ENCODE measurements at places on chromosomes 11 and 22.
A peak's percentile ranks its signal among the peaks of the same experiment; 100 is the strongest.

DNA sequence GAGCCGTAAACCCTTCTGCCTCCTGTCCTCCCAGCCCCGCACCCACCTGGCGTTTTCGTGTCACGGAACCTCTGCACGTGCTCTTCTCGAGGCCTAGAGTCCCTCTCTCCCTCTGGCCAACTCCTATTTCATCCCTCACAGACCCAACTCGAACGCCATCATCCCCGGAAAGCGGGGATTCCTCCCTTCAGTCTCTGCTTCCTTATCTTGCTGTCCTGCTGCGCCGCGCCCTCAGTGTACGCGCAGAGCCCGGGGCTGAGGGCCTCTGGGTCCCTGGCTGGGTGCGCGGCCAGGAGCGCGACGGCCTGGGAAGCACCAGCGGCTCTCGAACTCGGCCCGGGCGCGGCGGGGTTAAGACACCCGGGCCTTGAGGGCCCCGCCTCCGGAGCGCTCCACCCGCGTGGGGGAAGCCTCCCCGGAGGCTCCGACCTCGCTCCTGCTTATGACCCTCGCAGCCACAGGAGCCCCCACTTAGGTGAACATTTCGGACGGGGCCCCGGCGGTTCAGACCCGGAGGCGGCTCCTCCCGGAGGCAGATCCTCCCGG is 398 bp upstream of the ATG16L2 start:
- peak; percentile 79 for DNase-seq

GRCh38 chr11:112734207-112734606 is 227.0 kb upstream of the NCAM1 start:
- no peak for DNase-seq

DNA sequence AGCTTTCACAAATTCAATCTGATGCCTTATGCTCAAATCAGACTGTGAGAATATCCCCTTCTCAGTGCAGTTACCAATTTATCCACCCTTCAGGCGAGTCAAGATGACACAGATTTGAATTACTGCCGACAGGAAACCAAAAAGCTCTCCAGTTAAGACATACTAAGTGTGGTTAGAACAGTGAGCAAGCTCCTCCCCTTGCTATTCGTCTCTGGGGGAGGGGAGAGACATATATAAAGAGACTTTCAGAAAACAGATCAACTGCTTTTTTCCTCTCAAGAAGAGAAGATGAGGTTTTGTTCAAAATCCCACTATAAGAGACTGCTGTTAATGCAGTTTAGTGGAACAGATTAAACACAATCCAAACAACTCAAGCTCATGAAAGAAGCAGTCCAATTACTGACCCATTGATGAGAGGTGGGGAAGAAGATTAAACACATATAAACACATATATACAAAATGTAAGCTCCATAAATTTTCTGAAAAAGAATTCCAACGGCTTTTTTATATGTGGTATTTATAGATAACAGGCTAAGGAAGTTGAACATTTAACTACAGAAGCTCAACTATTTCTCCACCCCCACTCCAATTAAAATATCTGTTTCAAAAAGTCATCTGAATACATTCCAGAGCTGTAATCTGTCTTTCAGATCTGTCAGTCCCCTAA is 102.7 kb downstream of the MRTFA start:
- DNase-seq: no peak

- peak; percentile 57 for DNase-seq
These were observed 27.9 kb downstream of the GUCY1A2 start for GRCh38 chr11:106990331-106990730.

- no peak for DNase-seq
These were observed 6.7 kb downstream of the CSNK2A3 start for GRCh38 chr11:11346303-11346702.

DNA sequence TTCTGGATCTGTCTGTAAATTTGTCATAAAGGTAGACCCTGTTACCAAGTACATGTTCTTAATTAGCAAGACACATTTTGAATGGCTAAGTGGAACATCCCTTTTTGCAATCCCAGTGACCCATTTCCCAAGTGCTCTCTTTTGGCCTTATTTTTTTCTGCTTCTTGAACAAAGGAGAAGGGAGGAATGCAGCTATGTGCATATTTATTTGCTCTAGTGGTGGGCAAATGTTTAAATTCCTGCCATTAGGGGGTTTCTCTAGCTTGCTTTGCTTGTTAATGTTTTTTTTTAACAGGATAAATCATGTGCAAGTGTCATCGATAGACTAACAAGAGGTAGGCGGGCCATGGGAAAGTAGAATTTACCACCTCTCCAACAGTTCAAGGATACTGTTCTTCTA is 135.7 kb downstream of the COMMD9 start:
- no peak for DNase-seq

DNA sequence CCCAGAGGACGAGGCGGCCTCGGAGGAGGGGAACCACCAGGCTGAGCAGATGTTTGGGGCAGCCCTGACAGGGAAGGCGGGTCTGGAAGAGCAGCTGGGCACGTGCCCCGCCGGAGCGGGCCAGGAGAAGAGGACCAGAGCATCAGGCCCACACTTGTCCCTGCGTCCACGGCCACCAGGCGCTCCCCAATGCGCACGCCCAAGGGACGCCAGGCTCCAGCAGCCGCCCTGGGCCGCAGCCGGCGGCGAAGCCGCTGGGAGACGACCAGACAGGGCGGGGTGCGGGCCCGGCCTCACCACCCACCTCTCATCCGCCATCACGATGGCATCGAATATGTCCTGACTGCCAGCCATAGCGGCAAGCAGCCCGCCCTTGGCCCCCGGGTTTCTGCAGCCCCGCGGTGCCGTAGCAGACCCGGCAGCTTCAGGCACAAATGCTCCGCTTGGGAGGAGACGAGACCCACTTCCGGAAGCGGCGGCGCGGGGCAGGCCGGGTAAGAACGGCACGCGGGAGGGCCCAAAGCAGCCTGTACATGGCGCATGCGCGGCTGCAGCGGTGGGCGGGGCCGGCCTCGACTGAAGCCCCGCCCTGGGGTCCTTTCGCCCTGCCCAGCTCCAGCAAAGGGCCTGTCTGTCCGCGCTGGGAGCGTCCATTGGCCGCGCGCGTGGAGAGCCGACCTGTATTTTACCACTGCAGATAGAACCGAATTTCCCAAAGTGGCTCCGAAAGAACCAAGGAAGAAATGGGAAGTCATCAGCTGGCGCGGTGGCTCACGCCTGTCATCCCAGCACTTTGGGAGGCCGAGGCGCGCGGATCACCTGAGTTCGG is at the start of gene LTO1:
Gene LTO1 (minus strand): TSS at position 468 of the 829 bp plus-strand sequence. CDS start 114 bp downstream, at position 354.
- peak; percentile 96 for DNase-seq

GRCh38 chr11:117095284-117096161 is 2.7 kb downstream of the SIK3 start:
- DNase-seq: peak; percentile 37

- DNase-seq: no peak
These were observed 4.5 kb upstream of the CCDC81 start for GRCh38 chr11:86370171-86370570.

DNA sequence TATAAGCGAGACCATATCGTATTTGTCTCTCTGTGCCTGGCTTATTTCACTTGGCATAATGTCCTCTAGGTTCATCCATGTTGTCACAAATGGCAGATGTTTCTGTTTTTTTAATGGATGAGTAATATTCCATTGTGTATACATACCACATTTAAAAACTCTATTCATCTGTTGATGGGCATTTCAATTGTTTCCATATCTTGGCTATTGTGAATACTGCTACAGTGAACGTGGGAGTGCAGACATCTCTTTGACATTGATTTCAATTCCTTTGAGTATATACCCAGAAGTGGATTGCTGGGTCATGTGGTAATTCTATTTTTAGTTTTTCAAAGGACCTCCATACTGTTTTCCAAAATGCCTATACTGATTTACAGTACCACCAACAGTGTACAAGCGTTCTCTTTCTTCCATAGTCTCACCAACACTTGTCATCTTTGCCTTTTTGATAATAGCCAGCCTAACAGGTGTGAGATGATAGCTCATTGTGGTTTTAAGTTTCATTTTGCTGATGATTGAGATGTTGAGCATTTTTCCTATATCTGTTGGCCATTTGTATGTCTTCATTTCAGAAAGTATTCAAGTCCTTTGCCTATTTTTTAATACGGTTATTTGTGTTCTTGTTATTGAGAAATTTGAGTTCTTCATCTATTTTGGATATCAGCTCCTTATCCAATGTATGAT is 194.7 kb upstream of the E2F8 start:
- no peak for DNase-seq

- no peak for DNase-seq
These were observed 25.1 kb upstream of the ROBO3 start for GRCh38 chr11:124839972-124840621.

DNA sequence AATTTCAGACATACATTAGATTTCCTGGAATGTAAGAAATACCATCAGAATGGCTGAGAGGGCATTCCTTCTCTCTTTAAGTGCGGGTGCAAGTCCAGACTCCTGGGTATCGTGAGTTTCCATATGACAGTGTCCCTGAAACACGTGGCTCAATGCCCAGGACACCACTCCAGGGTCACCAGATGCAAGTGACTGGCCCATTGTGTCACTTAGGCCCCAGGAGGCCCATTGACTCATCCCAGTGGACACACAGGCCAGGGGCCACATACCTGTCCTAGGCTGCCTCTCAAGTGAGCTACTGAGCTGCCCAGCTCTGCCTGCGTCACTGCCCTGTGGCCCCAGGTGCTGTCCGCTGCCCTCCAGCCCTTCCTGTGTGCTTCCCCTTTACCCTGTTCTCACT is 18.5 kb downstream of the FBLN1 start:
- DNase-seq: no peak

GRCh38 chr22:33108037-33108436 is 49.9 kb upstream of the SYN3 start:
- DNase-seq: no peak

DNA sequence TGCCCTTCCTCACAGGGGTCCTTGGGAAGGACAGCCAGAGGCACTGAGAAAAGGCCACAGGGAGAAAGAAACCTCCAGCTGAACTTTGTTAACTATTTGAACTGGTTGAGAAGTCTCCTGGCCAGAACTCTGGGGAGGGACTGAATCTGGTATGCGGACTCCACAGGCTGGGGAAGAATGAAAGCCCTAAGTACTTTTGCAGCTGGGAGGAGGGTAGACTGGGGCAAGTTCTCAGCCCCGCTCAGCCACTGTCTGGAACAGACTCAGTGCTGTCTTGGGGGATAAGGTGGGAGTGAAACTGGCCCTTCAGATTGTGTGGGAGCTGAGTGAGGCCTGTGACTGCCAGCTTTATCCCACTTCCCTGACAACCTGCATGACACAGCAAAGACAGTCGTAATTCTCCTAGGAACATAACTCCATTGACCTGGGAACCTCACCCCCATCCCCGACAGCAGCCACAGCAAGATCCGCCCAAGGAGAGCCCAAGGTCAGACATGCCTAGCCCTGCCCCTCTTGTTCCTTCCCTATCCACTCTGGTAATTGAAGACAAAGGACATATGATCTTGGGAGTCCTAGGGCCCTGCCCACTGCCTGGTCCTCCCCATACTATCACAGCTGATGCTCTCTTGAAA is 475.1 kb upstream of the CNTN5 start:
- DNase-seq: no peak

DNA sequence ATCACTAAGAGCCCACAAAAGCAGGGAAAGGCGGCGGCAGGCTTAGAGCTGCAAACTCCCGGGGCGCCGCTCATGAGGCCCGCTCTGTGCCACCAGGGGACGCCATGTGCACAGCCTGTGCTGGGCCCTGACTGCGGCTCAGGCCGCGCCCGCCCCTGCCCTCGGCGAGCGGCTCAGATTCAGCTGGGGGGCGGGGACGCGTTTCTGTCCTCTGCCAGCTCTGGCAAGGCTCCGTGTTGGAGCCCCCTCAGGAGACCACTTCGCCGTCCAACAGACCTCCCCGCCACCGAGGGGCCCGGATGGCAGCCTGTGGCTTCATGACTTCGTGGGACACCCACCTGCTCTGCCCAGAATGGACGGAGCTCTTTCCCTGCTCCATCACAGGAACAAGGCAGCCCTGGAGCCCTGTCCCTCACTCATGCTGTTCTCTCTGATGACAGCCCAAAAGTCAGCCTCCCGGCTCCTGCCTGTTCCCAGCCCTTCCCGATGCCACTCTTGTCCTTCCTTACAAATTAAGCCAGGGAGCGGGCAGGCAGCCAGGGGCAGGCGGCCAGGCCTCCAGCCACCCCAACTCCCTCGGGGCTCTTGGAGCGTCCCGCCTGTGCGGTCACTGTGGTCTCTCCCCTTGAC is 69.1 kb downstream of the NAT10 start:
- DNase-seq: peak; percentile 55

GRCh38 chr11:7057641-7058040 is 31.2 kb upstream of the RBMXL2 start:
- no peak for DNase-seq

DNA sequence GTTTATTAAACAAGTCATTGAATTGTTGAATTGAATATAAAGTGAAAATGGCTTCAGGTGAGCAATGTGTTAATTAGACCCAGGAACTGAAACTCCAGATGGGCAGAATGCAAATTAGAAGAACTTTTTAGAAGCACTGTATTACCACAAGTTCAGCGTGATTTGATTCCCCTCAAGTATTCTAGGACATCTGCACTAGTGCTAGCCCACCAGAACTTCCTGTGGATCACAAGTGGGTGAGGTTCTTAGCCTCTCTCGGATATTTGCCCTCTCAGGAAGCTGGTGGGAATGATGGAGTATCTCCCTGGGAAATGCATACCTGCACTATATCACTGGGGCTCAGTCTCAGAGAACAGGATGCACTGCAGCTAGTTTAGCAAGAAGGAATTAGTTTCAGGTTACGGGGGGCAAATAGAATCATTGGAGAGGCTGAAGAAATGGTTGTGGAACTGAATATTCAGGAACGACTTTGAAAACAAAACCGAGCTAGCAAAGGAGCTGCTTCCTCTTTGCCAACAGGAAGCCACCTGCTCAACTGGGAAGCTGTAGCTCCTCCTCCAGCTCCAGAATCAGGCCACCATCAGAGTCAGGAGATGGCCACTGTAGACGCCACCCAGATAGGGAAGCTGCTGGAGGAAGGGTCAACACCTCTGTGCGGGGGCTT is 74.3 kb downstream of the DHCR7 start:
- no peak for DNase-seq

DNA sequence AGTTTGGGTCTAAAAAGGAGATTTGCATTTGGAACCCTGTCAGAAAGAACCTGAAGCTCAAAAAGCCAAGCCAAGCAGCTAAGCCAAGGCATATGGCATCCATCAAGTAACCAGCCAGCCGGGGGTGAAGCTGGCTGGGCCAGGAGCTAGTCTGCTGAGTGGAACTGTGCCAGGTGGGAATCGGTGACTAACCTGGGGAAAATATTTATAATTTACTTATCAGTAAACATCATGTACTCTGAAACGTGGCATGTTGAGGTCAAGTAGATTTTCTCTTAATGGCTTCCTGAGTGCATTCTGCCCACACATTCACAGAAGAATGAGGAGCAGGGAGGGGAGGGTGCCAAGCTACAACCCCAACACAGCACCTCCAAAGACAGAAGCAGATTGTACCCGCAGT is 70.5 kb upstream of the SESN3 start:
- no peak for DNase-seq

- no peak for DNase-seq
These were observed 59.8 kb upstream of the WNT7B start for GRCh38 chr22:46036558-46037408.

- DNase-seq: no peak
These were observed 46.1 kb downstream of the MYH9 start for GRCh38 chr22:36341640-36342041.

GRCh38 chr11:45560913-45561281 is 104.5 kb downstream of the CHST1 start:
- peak; percentile 73 for DNase-seq

GRCh38 chr11:131460931-131461330 is 90.5 kb downstream of the NTM start:
- no peak for DNase-seq

GRCh38 chr11:68575025-68575665 is 109.2 kb upstream of the GAL start:
- no peak for DNase-seq
